ENCODE measurements at places on chromosomes 1 and 21.

GRCh38 chr1:212982430-212983152 is 32.2 kb downstream of the VASH2 start:
- DNase-seq = no peak

- DNase-seq = no peak
These were observed 41.8 kb upstream of the SLC16A1 start for GRCh38 chr1:112997781-112998180.

DNA sequence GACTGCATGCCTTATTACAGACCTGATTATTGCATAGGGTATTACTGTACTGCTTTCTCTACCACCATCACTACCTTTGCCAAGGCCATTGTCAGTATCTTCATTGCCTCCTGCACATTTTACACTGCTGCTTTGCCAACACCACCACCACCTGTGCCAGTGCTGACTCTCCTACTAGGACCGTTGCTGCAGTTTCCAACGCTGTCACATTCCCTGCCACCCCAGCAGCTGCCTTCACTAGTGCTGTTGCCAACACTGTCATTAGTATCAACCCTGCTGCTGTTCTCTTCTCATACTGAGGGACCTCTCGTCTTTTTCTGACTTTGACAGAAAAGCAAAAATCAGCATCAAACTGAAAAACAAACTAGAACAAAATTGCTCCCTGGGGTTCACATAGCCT is 394.9 kb upstream of the B3GALT2 start:
- no peak for DNase-seq

- no peak for DNase-seq
These were observed 8.5 kb upstream of the NBL1 start for GRCh38 chr1:19635646-19636045.

DNA sequence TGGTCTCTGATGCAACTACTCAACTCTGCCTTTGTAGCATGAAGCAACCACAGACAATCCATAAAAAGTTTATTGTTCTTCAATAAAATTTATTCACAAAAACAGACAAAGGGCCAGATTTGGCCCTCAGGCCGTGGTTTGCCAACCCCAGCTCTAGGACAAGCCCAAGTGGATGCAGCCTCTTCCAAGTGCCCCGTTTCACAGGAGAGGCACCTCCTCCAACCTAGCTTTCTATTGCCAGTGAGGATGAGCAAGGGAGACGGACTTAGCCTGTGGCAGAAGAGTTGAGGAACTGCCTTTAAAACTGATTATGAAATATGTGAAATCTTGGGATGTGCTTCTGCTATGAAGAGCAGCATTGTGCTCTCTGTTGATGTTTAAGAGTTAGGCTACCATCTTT is 105.4 kb downstream of the PSMG1 start:
- DNase-seq = no peak

DNA sequence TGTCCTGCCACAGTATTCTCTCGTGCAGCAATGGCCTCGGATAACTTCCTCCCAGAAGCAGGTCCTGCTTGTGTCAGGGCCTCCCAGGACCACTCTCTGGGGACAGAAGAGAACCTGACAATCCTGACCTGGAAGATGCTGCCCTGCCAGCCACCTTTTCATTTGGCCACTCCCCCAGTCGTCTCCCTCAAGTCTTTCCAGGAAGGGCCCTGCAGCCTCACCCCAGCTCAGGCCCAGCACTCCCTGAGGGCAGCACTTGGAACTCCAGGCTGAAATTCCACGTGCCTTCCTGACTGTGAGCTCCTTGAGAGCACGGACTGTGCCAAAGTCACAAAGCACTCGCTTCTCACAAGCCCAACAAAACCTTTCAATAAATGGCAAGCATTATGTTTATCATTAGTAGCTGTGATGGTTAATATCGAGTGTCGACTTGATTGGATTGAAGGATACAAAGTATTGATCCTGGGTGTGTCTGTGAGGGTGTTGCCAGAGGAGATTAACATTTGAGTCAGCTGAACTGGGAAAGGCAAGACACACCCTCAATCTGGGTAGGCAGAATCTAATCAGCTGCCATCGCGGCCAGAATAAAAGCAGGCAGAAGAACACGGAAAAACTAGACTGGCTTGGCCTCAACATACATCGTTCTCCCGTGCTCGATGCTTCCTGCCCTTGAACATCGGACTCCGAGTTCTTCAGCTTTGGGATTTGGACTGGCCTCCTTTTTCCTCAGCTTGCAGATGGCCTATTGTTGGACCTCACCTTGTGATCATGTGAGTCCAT is 2.3 kb upstream of the CLEC20A start:
- no peak for DNase-seq

GRCh38 chr1:244758708-244759107 is 76.8 kb upstream of the COX20 start:
- no peak for DNase-seq

DNA sequence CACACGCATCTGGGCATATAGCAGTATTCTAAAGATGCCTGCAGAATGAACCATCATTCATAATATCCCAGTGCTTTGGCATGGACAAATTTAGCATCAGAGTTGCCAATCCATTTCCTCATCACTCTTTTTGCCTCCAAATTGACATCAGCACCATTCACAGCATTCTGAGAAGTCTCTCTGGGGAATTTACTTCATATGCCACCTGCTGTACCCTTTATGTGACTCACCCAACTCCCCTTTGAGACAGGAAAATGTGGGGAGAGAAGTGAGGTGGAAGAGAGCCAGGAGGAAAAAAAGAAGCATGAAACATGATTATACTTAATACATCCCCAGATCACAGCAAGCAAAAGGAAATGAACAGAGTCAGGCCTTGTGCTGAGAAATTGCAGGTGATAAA is 37.4 kb downstream of the RAB3B start:
- no peak for DNase-seq

DNA sequence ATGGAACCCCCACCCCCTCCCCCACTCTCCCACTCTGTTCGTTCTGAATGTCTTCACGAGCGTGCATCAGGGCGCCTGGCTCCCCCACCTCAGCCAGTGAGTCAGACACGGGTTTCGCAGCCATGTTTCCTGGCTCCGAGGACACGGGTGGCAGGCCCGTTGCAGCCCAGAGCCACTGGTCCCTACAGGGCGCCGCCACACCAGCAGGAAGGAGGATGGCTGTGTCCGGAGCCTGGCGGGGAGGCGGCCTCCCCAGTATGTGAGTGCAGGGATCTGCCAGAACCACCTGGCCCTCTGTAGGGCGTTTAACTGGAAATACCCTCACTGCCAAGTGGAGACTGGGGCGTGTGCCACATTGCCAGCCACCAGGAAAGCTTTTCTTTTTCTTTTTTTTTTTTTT is 18.5 kb downstream of the CSTB start:
- no peak for DNase-seq

- no peak for DNase-seq
These were observed 141.6 kb downstream of the ZP4 start for GRCh38 chr1:237749122-237749521.

DNA sequence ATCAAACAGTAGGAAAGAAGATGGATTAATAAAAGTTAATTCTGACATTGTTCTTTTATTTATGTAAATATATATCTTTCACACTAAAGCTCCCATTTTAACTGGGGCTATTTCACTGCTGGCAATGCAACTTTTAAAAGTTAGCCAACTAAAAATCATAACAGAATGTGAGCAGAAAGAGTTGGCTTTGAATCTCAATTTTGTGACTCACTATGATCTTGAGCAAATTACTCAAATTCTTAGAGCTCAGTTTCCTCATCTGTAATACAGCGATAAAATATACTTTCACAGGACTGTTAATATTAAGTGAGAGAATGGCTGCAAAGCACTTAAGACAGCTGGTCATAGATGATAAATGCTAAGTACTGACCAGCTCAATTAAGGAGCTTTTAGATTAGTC is 10.8 kb downstream of the EFCAB14 start:
- DNase-seq = no peak

- no peak for DNase-seq
These were observed 35.0 kb downstream of the ACKR1 start for GRCh38 chr1:159239551-159240220.

DNA sequence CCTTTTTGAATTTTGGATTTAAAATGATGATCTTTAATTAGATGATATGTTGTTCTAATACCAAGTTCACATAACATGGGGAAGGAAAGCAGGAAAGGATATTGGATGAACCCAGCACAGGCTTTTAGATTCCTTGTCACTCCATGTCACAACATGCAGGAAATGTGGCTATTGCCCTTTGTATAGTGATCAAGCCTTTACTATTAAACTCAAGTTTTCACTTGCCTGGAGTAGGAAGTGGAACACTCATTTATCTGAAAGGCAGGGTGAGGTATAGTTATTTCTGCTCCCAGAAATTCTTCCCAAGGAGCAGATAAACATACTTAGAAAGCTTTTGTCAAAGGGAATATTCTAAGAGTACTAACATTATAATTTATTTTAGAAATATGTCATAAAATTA is 37.2 kb upstream of the BCAS2 start:
- no peak for DNase-seq

GRCh38 chr1:86788300-86789206 is 84.2 kb downstream of the SH3GLB1 start:
- DNase-seq = no peak

- DNase-seq = no peak
These were observed 185.3 kb upstream of the USP24 start for GRCh38 chr1:55400508-55400907.

DNA sequence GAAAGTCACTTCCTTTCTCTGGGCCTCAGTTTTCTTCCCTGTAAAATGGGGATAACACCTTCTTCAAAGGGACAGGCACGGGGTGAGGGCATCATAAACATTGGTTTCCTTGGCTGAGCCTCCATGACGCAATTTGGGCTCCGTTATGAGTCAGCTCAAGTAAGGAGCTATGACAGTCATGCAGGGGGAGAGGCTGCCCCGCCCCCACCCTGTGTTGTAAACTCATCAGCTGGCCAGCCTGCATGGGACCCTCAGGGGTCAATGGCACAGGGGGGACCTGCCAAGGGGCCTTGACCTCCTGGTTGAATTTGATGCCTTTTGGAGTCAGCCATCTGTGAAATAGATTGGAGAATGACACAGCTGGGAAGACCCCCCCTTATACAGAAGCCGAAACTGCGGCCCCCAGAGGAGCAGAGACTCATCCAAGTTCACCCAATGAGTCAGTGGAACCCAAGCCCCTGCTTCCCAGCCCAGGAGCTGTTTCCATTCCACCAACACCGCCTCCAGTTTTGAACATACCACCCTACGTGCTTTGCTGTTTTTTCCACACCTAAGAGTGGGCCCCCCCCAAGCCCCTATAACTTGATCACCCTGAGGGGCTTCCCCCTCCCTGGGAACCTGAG is 36.8 kb upstream of the RUNX3 start:
- DNase-seq = peak; percentile 55

GRCh38 chr1:239184561-239185244 is 201.7 kb upstream of the CHRM3 start:
- no peak for DNase-seq

- no peak for DNase-seq
These were observed 129.5 kb upstream of the LRRC7 start for GRCh38 chr1:69438056-69438795.

GRCh38 chr1:6521536-6521935 is 30.1 kb upstream of the PLEKHG5 start:
- no peak for DNase-seq
